Foreskin fibroblast (primary cell): ENCODE measurements at places on chromosomes 5 and 9.
A peak's percentile ranks its signal among the peaks of the same experiment; 100 is the strongest.

- no peak for DNase-seq
These were observed 41.0 kb downstream of the KCNT1 start for GRCh38 chr9:135743021-135743420.

DNA sequence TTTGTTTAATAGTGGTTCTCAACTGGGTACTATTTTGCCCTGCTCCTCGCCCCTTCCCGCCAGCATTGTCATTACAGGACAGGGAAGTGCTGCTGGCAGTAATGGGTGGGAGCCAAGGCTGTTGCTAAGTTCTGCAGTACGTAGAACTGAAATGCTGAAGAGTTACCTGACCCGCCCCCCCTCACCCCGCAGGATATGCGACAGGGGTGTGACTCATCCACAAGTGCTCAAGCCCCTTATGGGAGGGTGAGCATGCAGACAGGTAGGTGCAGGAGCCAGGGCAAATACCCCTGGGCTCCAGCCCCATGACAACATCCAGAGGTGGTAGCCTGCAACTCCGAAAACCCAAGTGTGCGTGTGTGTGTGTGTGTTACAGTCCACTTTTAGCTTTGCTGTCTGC is 35.7 kb downstream of the LRRC70 start:
- no peak for DNase-seq

DNA sequence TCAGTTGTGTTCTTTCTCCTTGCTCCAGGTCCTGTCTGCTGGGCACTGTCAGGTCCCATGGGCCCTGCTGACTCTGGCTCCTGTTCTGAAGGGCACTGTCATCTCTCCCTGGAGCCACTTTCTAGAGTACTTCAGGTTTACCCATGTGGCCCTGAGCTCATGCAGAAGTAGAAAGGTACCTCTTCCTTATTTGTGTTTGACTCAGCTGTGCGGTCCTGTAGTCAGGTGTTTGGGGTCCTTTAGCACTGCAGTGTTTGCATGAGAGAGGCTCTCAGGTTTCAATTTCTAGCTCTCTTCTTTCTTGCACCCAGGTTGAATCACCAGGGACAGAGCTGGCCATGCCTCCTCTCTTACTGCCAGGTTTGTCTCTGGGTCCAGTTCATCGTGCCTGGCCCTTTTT is 71.5 kb downstream of the HSPA4 start:
- no peak for DNase-seq

DNA sequence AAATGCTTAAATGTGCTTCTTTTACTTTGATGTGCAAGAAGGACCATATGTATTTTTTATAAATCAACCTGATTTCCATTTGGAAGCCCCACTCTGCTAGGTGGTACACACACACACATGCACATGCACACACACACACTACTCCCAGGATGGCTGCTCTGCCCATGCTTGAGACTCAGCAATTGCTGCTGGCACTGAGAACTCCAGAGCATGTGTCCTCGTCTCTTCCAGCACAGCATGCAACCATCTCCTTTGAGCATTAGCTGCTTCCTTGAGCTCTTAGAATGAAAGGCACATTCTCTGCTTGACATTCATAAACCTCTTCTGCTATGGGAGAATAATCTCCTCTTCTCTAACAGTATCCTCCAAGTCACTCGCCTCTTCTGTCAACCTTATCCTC is 115.9 kb downstream of the FEM1C start:
- no peak for DNase-seq

DNA sequence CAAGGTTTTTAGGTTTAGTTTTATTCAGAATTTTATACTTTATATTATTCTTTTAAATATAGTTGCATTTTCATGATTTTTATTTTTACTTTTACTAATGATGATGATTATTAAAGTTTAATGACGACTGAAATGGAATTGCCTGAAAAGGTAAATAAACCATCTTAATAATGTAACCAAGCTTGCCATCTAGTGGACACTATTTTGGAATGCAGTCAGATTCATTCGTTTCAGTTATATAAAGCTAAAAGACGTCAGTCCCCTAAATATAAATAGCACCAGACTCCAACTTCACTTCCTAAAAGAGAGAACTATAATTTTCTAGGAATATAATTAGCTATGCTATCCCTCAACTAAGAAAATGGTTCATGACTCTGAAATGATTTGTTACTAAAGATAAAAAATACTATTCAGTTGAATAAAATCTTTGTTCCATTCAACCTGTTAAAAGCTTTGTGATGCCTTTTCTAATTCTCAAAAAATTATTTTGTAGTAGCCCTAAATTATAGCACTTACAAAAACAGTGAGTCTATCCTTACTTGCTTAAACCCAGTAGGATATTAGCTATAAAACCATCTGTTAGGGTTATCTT is 19.9 kb downstream of the ABITRAM start:
- DNase-seq, result peak; percentile 73

DNA sequence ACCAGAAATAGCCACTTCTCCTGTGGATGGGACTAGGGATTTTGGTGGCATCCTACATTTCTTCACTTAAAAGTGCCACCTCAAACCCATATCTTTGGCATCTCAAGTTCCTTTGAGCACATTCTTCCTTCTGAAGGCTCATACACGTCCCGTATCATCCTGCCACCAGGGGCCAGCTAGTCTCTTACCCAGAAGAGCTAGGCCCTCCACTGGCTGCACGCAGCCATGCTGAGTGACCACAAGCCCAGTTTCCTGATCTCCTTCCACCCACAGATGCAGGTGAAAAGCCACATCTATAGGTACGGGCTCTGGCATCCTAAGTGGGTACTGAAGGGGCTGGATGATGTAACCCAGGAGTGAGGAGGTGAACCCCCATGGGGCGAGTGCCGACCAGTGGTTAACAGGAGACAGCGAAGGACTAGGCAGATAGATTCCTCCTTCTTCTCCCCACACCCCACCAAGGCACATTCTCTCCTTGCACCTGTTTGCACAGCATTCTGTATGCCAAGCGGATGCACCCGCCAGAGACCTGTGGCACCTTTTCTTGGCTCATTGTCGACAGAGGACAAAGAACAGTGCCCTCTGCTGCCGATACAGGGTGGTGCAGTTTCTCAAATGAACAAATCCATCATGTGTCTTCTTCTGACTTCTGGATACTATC is 14.4 kb upstream of the SCGB3A1 start:
- peak; percentile 18 for DNase-seq

DNA sequence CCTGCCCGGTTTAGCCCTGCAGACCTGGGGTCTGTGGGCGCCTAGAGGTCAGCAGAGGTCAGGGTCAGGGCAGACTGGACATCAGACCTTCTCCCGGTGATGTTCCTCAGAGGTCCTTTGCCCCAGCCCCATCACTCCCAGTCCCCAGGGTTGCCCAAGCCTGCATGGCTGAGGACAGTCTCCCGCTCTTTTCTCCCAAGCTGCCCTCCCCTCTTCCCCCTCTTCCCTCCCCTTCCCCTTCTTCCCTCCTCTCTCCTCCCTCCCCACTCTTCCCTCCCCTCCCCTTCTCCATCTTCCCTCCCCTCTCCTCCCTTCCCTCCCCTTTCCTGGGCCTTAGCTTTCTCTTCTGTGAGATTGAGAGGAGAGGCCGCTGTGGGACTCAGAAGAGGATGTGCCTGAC is 10.4 kb downstream of the LHX3 start:
- DNase-seq, result no peak

GRCh38 chr9:28718226-28718625 is 1144.9 kb upstream of the C9orf72 start:
- DNase-seq, result no peak

DNA sequence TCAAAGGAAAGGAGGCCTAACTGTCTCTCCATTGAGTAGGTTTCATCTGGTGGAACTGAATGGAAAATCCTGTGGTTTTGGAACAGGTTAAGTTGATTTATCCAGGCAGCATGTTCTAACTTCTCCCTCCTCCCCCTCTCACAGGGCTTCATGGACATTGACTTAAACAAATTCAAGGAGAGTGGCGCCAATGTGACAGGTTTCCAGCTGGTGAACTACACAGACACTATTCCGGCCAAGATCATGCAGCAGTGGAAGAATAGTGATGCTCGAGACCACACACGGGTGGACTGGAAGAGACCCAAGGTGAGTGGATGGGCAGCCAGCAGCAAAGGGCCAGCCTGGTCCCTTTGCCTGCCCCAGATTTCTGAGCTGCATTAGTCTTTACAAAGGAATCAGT is 183.9 kb downstream of the GRIA1 start:
- DNase-seq, result no peak

- no peak for DNase-seq
These were observed 123.2 kb upstream of the SLC30A5 start for GRCh38 chr5:68970617-68971016.

DNA sequence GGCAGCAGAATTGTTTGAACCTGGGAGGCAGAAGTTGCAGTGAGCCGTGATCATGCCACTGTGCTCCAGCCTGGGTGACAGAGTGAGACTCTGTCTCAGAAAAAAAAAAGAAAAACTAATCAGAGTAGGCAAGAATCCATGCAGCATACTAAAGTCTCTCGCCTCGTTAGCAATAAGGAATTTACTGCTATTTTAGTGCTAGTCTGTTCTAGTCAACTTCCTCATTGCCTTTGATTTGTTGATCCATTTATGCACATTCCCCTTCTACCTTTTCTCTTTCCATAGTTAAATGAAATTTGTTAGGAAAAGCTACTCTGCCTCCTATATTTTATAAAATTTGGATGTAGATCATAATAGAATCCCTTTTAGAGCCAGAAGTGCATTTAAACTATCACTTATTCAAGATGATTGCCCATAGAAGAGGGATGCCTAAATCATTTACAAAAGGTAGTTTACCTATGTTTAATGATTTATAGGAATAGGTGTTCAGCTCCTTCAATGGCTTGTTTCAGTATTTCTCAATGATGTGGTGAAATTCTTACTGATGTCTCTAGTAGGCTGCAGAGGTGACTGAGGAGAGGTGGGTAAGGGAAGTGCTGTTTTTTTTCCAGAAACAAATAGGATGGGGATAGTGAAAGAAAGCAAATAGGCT is 1.9 kb downstream of the LRRC19 start:
- no peak for DNase-seq

GRCh38 chr9:88653406-88653805 is 118.4 kb downstream of the NXNL2 start:
- DNase-seq, result no peak

DNA sequence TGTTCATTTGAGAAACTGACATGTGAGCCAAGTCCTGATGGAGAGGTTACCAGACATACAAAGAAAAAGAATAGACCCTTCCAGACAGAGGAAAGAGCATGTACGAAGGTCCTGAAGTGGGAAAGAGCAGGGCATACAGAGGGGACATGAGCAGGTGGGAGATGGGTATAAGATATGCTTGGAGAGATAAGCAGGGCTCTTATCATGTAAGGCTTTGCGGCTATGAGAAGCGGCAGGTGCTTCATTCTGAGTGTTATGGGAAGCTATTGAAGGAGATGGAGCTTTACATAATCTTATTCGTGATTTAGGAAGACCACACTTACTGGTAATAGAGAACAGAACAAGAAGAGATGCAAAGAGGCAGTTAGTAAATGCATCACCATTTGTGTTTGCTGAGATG is 417.1 kb downstream of the EBF1 start:
- DNase-seq, result no peak

- DNase-seq, result no peak
These were observed 8.9 kb upstream of the AIF1L start for GRCh38 chr9:131087354-131087893.

GRCh38 chr9:74762950-74763349 is 124.8 kb downstream of the TRPM6 start:
- no peak for DNase-seq

- DNase-seq, result peak; percentile 16
These were observed 145.3 kb upstream of the RAPGEF1 start for GRCh38 chr9:131885144-131885609.

GRCh38 chr5:173326501-173326960 is 1.7 kb downstream of the STC2 start:
- DNase-seq, result peak; percentile 93

DNA sequence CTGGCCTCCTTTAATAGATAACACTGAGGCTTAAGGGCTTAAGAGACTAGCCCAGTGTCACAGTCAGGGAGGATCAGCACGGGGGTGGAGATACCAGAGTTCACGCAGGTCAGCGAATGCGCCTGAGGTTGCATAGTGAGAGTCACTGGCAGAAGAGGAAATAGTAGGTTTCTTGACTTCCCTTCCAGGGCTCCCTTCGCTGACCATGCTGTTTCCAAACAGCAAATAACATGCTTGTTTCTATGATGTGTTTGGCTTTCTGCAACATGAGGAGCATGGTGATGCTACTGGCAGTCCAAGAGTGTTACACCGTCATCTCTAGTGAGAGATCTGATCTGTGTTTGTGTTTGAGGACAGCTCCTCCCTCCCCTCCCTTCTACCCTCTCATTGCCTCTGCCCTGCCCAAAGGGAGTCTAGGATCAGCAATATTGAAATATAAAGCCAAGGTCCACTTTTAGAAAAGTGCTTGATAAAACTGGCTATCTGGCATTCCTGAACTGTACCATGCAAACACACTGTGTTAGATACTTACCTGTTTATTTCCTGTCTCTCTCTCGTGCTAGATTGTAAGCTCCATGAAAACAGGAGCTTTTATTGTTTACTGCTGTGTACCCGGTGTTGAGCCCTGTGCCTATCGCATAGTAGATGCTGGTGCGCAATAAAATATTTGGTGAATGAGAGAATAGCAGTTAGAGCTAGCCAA is 12.3 kb downstream of the TLE4 start:
- DNase-seq, result no peak

DNA sequence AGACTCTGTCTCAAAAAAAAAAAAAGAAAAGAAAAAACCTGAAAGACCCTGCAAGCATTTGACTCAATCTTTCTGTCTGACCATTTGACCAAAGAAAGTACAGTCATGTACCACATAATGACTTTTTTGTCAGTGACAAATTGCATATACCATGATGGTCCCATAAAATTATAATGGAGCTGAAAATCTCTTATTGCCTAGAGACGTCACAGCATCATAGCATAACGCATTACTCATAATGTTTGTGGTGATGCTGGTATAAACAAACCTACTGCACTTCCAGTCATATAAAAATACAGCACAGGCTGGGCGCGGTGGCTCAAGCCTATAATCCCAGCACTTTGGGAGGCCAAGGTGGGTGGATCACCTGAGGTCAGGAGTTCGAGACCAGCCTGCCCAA is 10.5 kb downstream of the ECM2 start:
- no peak for DNase-seq

GRCh38 chr5:54651482-54652076 is 134.0 kb downstream of the SNX18 start:
- no peak for DNase-seq

DNA sequence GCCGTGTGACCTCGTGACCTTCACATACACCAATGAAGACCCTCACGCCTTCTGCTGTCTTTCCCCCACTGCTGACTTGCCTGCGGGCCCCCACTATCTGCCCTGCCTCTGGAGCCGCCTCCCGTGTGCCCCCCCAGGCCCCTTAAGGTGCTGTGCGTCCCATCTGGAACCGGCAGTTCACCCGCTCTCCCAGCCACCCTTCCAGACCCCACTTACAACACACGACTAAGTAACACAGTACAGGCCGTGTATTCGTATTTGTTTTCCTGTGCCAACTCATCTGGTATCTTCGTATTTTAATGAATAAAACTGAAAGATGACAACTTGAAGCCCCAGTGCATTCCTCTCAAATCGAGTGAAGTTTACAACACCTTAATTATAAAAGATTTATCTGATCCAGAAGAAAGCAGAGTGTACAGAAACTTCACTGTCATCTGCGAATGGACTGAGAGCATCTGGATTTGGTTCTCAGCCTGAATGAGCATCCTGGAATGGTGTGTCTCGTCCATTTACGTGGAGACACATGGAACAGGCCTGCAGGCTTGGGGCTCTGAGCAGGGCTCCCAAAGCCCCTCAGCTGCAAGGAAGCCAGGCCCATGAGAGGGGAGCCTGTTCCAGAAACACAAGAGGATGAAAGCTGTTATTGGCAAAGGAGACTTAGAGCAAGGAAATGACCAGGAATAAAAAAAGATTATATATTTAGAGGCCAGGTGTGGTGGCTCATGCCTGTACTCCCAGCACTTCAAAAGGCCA is 21.9 kb upstream of the TERT start:
- no peak for DNase-seq

- no peak for DNase-seq
These were observed 84.7 kb downstream of the CMYA5 start for GRCh38 chr5:79774171-79774854.
